IPS DF 6.9 (cell line): ENCODE measurements at places on chromosomes 7 and 10.

DNA sequence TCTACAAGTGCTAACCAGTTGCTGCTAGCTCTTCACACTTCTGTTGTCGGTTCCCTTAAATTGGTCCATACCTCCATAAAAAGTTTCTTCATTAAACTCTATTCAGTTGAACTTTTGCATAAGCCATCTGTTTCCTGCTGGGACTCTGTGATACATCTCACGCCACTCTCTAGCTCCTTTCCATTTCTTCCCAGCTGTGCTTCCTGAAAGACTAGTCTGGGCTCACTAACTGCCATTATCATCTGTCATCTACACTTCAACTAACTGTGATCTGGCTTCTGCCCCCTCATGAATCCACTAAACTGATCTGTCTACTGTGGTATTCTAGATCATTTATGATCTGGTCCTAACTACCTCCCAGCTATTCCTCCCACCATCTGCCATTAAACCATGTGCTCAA is 78.3 kb downstream of the ELAPOR2 start:
- no peak for DNase-seq

DNA sequence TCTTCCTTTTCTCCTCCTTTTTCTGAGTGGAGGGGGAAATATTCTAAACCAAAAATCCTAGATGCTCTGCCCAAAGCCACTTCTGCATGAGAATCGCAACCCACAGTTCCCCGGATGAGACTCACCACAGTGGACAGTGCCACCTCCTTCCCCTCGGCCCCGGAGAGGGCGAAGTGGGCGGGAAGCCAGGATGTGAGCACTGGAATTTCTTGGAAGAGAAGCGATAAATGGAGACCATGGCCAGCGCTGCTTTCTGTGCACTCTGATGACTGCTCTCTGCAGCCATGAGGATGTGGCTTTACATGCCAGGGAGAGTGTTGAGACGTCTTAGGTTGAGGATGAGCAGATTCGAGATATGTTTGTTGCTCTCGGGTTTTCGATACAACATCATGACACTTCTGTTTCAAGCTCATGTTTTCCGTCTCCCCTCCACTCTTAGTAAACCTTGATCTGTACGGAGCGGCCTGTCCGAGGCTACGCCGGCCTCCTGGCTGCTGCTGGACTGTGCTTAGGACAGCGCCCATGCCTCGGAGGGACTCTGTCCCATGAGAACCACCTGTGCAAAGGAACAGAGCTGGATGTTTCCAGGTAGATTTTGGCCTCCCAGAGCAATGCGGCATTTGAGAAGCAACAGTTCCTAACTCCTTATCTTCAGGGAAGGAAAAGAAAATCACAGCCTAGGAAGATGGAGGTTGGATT is 414.6 kb upstream of the FOXK1 start:
- DNase-seq, result no peak

DNA sequence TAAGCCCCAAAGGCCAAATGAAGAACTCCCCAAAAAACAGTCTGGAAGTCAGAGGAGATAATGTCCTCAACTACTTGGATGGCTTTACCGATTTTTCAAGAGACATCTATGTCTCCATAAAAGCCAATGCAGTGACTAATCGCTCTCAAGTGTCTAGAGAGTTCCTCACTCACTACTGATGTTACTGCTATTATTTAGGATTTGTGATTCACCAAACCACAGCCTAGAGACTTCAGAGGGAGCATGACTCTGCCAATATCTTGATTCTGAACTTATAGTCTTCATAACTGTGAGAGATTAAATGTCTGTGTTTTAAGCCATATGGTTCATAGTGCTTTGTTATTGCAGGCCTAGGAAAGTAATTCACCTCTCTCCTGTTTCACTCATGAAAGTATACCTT is 160.2 kb downstream of the IPMK start:
- no peak for DNase-seq

DNA sequence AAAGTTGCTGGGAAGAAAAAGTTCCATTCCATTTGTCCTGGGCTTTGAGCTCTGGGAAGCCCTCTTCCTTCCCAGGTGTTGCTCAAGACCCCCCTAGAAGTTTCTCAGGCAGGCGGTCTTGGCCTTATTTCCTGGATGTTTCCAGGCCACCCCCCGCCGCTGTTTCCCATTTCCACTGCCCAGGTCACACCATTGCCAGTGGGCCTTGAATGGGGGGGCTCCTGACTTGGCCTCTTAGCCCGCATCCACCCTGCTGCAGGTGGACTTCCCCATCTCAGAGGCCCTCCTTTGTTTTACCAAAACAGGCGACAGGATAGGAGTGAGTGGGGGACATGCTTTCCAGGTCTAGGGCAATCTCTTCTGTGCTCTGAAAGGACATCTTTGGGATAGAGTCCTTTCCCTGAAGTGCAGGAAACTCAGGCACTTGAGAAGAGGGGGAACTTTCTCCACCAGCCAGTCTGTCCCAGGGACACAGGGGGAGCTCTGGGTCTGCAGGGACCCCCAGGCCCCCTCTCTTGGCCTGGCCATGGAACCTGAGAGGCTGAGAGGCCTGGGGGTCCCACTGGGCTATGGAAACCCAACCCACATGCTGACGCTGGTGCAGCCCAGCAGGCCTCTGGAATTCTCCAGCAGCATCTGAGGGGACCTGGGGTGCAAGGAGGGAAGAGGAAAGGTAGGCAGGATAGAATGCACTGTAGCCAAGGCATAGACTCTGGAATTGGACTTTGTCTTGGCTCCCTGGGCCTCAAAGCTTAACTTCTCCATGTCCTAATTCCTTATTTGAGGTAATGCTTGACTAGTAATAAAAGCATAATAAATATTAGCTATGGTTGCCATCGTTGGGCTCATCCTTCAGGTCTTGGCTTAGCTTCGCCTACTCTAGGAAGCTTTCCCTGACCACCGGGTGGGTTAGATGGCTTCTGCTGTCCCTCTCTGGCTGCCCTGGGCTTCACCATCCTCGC is 17.6 kb downstream of the NEURL1 start:
- no peak for DNase-seq

- DNase-seq, result no peak
These were observed 41.6 kb downstream of the LAMB1 start for GRCh38 chr7:107961405-107961804.

DNA sequence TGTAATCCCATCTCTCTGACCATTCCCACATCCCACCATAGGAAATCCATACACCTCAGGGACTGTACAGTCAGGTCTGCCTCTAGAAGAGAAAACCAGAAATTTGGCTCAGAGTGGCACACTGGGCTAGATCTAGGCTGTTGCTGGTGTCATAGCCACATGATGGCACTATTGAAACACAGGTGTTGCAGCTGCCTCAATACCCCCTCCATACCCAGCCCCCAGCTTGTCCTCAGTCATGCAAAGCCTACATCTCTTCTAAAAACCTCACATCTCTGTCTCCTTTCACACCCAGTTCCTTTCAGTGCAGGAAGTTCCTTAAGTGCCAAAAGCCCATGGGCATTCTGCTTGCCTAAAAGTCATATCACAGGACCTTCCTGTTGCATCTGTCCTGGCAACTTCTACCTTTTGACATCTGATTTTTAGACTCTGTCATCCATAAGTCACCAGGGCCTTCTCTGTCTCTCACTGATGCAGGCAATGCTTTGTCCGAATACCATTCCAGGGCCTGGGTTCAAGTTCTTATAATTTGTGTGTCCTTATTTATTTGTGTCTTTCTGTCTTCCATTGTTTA is 27.0 kb upstream of the HIBADH start:
- DNase-seq, result peak; percentile 52
